Activated CD4-positive, alpha-beta T cell treated with anti-CD3 and anti-CD28 coated beads, Interleukin-2, amount 10 ng/mL, durations not matched to agents 7 days and 5 days (primary cell): ENCODE measurements at places on chromosomes 4 and X. TPM values are rescaled to one million over a fixed set of nuclear protein-coding genes. Genes with fewer than 3 reads are reported as not detected.

Gene KIT
- 0.79 TPM for total RNA-seq

Gene FAM53A
- total RNA-seq, result 0.99 TPM

Gene DMRTC1B
- total RNA-seq, result not detected

Gene CT55
- total RNA-seq, result not detected

GRCh38 chr4:69095301-69095731 is 958 bp upstream of the UGT2B7 start:
- DNase-seq, result no peak
- no peaks in the 10 kb centered on the region for H3K27me3 ChIP-seq
- no peak overlapping the region for H3K4me3 ChIP-seq
- no peaks in the 10 kb centered on the region for H3K36me3 ChIP-seq
- no peaks in the 10 kb centered on the region for H3K4me1 ChIP-seq

DNA sequence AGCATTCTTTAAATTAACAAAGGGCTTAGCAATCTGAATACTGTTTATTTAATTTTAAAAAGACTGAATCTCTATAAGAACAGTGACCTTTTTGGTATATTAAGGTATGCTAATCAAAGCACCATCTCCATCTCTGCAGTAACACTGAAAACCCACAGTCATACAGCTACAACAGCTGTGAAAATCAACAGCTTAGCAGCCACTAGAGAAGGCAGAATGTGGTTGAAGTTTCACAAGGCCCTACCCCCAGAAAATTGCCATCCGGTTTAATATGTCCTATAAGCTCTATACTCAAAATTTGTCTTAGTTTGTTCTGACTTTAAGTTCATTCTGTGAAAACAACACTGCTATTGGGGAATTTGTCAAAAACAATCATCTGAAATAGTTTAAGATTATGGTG is 128.7 kb downstream of the OPHN1 start:
- H3K27ac ChIP-seq, result no peak overlapping the region
- DNase-seq, result no peak

- no peaks in the 10 kb centered on the region for H3K27me3 ChIP-seq
- H3K36me3 ChIP-seq, result peaks cover 34% of the 10 kb centered on the region
- H3K4me1 ChIP-seq, result peaks cover 40% of the 10 kb centered on the region
- H3K4me3 ChIP-seq, result peak overlapping the region; percentile 92
- H3K27ac ChIP-seq, result peak overlapping the region; percentile 99
These were observed 687 bp downstream of the CDK16 start for GRCh38 chrX:47218920-47219815.

- no peak overlapping the region for H3K4me3 ChIP-seq
- peaks cover 98% of the 10 kb centered on the region for H3K4me1 ChIP-seq
- DNase-seq, result no peak
- peaks cover 85% of the 10 kb centered on the region for H3K36me3 ChIP-seq
These were observed 14.7 kb downstream of the WDR1 start for GRCh38 chr4:10101671-10102473.

DNA sequence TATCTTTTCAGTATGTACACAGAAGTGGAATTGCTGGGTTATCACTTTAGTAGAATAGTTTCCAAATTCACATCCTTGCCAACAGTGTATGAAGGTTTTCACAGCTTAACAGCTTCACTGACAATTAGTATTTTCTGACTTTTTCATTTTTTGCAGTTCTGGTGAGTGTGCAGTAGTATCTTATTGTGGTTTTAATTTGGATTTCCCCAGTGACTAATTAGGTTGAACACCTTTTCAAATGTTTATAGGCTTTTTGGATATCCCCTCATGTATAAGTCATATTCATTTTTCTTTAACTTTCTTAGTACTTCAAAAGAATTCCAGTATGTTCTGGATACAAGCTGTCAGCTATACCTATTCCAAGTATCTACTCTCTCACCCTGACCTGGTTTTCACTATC is 37.1 kb downstream of the BRCC3 start:
- no peak for DNase-seq
- peaks cover 48% of the 10 kb centered on the region for H3K36me3 ChIP-seq
- H3K27ac ChIP-seq, result no peak overlapping the region
- H3K4me3 ChIP-seq, result no peak overlapping the region
- no peaks in the 10 kb centered on the region for H3K27me3 ChIP-seq

- H3K36me3 ChIP-seq, result no peaks in the 10 kb centered on the region
- DNase-seq, result no peak
- H3K4me3 ChIP-seq, result no peak overlapping the region
- H3K4me1 ChIP-seq, result no peaks in the 10 kb centered on the region
- no peak overlapping the region for H3K27ac ChIP-seq
These were observed 6.4 kb downstream of the CXCL3 start for GRCh38 chr4:74032064-74032463.

DNA sequence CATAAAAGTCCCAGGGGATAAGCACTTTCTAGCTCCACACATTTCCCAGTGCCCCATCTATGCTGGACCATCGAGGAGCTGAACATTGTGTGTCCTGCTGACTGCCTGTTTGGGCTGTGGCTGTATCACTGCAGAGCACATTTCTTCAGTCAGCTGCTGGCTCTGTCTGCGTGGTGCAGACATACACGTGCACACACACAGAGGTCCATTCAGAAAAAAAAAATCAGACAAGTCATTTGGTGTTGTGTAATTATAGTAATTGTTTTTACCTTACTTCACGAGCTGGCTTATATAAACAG is 1.1 kb upstream of the PDLIM3 start:
- H3K36me3 ChIP-seq, result no peaks in the 10 kb centered on the region
- DNase-seq, result no peak
- H3K4me1 ChIP-seq, result peaks cover 4% of the 10 kb centered on the region
- H3K27me3 ChIP-seq, result peaks cover 35% of the 10 kb centered on the region
- H3K4me3 ChIP-seq, result no peak overlapping the region
